Subcutaneous adipose tissue (tissue), 4 donors: ENCODE measurements at places on chromosomes 12 and 14. TPM values are rescaled to one million over a fixed set of nuclear protein-coding genes. Genes with fewer than 3 reads are reported as not detected.

The GPRC5D gene
- total RNA-seq, result not detected

The RASSF8 gene
- total RNA-seq, result 40.1 TPM

The BICD1 gene
- 9.0 TPM for total RNA-seq

The C12orf54 gene
- total RNA-seq, result not detected

The TRHDE gene
- total RNA-seq, result 17.7 TPM
